Activated CD4-positive, alpha-beta memory T cell treated with anti-CD3 and anti-CD28 coated beads for 36 hours (primary cell): ENCODE measurements at places on chromosomes 6 and 20. TPM values are rescaled to one million over a fixed set of nuclear protein-coding genes. Genes with fewer than 3 reads are reported as not detected.
A peak's percentile ranks its signal among the peaks of the same experiment; 100 is the strongest.

NT5DC1 gene
- total RNA-seq = 51.1 TPM

RIPOR3 gene
- total RNA-seq = not detected

MDFI gene
- not detected for total RNA-seq

UST gene
- 3.7 TPM for total RNA-seq

DNA sequence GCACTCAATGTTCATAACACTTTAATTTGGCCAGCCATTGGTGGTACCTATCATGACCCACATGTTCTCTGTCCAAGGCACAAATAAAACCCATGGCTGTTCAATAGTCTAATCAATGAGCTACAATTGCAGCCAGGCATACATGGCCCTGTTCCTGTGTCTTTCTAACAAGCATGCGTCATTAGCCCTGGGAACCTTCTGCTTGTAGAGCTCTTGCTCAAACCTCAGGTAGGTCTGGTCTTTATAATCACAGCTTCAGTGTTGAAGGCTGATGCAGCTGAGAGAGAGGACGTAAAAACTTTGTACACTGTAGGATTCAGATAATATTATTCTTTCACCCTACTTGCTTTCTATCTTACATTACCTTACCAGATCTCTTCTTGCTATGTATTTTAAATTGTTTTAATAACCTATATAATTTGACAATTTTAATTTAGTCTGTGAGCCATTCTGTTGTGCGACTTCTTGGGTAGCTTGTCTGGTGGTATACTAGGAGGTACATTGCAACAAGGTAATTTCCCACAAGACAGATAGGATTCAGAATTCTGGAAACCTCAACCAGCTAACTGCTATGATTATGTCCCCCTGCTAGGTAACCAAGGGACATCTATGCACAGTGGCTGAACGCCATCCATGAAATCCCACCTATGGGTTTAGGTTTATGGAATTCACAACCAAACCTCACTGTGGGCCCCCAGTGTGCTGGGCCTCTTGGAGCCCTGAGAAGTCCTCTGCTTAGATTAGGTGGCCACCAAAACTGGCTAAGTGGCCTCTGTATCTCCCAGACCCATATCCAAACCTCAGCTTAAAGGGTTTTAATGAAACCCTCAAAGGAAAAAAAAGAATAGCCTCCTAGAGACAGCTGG lies 55.4 kb upstream of the RIPOR2 start:
- no peaks in the 10 kb centered on the region for H3K27me3 ChIP-seq
- peaks cover 9% of the 10 kb centered on the region for H3K36me3 ChIP-seq
- peak overlapping the region; percentile 76 for H3K27ac ChIP-seq
- peaks cover 67% of the 10 kb centered on the region for H3K4me1 ChIP-seq
- no peak for DNase-seq

DNA sequence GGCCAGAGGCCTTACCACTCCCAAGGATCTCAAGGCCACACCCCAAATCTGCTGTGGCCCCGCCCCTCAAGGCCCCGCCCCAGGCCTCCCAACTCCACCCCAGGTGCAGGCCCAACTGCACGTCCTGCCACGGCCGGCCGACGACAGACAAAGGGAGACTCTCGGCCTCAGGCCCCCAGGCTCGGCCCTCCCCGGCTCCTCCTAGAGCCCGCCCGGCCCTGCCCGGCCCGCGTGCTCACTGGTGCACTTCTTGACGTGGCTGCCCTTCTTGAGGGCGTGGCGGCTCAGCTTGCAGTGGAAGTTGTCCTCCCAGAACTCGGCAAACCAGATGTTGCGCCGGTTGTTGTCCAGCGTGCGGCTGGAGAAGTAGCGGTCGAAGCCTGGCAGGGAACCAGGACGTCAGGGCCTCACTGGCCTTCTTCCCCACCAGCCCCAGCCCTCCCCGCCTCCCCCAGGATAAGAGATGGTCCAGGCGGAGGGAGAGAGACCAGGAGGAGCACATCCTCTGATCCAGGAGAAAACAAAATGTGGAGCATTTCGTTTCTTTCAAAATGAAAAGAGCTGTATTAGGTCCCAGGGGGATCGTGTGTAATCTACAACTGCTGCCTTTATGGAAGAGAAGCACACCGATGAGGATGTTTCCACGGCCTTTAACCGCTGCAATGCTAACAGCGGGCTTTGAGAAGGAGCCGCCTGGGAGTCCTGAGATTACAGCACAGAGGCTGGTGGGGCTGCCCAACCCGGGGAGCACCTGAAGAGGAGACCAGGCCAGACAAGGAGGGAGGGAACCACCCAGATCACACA lies 89.4 kb downstream of the GRM4 start:
- peak; percentile 37 for DNase-seq
- no peaks in the 10 kb centered on the region for H3K4me1 ChIP-seq
- H3K4me3 ChIP-seq = no peak overlapping the region
- no peak overlapping the region for H3K27ac ChIP-seq
- H3K27me3 ChIP-seq = no peaks in the 10 kb centered on the region

DNA sequence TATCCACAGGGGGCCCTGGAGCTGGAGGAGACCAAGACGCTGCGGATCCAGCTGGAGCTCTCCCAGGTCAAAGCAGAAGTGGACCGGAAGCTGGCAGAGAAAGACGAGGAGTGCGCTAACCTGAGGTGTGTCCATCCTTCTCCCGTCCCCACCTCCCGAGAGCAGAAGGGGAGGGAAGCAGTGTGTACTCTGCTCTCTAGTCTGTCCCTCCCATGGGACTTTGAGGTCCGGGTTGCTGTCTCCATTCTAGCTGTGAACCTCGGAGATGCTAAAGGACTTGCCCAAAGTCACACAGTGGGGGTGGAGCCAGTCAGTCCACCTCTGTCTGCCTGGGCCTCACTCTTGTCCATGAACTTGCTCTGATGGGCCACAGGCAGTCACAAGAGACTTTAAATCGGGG lies 44.1 kb downstream of the MYH7B start:
- no peak overlapping the region for H3K27ac ChIP-seq
- peaks cover 27% of the 10 kb centered on the region for H3K36me3 ChIP-seq

DNA sequence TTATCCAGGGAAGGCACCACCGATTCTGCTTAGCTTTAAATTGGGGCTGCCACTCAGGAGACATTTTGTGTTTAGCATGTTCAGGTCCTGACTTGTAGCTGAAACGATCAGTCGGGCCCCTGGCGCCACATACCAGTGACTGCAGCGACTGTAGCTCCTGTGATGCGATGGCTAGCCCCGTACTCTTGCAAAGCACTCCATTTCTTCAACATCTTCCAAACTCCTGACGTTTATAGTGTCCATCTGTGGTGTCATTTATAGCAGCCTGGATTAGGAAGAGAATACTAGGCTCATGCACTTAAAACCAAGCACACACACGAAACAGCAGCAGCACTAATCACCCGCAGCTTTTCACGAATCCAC lies 13.0 kb downstream of the POU3F2 start:
- DNase-seq = no peak
- no peak overlapping the region for H3K4me3 ChIP-seq
- H3K36me3 ChIP-seq = no peaks in the 10 kb centered on the region

DNA sequence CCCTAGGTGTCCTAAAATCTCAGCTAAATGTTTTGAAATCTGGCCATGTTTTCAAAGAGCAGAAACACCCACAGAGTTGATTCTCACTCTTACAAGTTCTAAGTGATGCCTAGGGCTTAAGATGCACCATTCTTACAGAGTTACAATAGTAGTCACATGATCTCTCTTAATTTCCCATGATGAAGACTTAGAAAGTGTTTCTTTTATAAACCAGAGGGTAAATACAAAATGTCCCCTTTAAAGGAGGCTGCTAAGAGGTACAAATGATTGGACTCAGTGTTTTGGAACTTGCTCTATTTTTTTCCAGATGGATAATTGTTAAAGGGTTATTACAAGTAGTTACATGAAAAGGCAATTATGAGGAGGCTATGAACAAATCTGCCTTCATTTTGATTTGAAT lies 244.6 kb downstream of the GRM1 start:
- no peaks in the 10 kb centered on the region for H3K4me1 ChIP-seq
- no peak overlapping the region for H3K27ac ChIP-seq
- no peaks in the 10 kb centered on the region for H3K27me3 ChIP-seq
